ENCODE measurements at places on chromosomes 6 and 20.

DNA sequence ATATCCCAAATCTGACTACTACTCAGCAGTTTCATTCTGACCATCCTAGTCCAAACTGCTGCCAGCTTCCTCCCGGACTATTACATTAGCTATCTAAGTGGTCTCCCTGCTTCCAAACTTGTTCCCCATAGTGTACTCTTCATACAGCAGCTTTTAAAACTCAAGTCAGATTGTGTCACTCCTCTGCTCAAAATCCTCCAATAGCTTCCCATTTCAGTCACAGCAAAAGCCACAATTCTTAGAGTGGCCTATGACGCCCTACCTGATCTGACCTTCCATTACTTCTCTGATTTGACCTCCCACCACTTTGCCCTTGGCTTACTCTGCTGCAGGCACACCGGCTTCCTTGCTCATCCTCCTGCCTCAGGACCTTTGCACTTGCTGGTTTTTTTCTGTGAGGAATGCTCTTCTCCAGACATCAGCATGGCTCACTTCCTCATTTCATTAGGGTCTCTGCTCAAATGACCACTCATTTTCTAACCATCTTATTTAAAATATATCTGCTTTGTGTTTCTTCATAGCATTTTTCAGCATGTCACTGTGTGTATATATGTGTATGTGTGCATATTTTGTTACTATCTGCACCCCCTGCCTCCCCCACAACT, 111.1 kb upstream of the DTNBP1 start:
- no peak for DNase-seq

GRCh38 chr6:8743170-8743745, 307.9 kb upstream of the SLC35B3 start:
- DNase-seq: no peak

GRCh38 chr20:12833861-12834260, 174.9 kb upstream of the SPTLC3 start:
- no peak for DNase-seq

GRCh38 chr20:8425802-8426201, 293.7 kb downstream of the PLCB1 start:
- no peak for DNase-seq

DNA sequence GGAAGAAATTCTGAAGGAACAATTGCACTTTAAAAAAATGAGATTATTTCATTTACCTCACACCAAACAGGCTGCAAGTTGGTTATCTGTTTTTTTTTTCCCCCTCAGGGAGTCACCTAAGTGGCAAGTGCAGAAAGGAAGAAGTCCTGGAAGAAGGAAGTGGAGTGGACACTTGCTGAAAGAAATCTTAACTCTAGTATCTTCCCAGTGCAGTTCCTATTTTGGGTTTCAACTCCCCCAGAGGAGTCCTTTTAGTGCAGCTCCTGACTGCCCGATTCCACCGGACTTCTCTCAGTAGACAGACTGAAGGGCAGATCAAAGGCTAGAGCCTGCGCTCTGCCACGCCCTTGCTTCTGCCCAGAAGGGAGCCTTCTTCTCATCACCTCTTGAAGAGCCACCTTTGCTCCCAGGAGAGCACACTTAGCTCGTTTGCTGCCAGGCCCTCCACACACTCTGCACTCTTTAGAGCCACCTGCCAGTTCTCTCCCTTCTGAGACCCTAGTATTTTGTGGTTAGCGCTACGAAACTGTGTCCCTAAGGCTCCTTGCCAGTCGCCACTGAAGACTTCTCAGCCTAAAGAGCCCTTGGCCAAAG, 4.9 kb downstream of the MTCL3 start:
- DNase-seq: no peak

GRCh38 chr20:12591949-12592470, 416.8 kb upstream of the SPTLC3 start:
- DNase-seq: no peak

- no peak for DNase-seq
These were observed 205.9 kb downstream of the HACE1 start for GRCh38 chr6:104653781-104654180.

DNA sequence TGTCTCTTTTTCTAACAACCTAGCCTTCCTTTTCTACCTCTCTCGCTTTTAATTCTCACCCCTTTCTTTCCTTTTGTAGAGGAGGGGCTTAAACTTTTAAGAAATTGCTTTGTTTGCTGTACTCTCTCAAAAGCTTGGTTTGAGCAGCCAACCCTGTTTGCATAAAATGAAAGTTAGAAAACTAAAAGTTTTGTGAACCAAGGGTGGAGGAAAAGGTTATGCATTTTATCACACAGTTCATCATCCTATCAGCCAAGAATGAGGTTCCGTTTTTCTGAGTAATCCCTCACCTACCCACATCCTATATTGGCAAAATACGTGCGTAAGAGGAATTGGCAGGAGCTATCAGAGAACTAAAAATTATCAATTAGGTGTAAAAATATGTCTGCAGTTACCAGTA, 42.8 kb upstream of the LOC128125822 start:
- no peak for DNase-seq

DNA sequence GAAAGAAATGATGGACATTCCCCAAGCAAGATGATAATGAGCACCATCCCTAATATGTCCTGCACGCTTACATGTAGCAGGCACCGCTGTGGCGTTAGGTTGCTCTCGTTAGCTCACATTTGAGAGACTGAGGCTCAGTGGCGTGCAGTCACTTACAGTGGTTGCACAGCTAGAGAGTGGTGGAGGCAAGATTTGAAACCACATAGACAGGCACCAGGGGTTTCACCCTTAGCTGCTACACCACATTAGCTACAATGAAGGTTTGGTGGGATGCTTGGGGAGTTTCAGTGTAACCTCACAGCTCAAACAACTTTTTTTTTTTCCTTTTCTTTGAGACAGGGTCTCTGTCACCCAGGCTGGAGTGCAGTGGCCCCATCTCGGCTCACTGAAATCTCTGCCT, 3.7 kb downstream of the COX4I2 start:
- no peak for DNase-seq

GRCh38 chr6:89144354-89144906, 1.4 kb upstream of the PM20D2 start:
- DNase-seq: no peak

GRCh38 chr6:131574133-131574532, 1.1 kb downstream of the ARG1 start:
- no peak for DNase-seq

DNA sequence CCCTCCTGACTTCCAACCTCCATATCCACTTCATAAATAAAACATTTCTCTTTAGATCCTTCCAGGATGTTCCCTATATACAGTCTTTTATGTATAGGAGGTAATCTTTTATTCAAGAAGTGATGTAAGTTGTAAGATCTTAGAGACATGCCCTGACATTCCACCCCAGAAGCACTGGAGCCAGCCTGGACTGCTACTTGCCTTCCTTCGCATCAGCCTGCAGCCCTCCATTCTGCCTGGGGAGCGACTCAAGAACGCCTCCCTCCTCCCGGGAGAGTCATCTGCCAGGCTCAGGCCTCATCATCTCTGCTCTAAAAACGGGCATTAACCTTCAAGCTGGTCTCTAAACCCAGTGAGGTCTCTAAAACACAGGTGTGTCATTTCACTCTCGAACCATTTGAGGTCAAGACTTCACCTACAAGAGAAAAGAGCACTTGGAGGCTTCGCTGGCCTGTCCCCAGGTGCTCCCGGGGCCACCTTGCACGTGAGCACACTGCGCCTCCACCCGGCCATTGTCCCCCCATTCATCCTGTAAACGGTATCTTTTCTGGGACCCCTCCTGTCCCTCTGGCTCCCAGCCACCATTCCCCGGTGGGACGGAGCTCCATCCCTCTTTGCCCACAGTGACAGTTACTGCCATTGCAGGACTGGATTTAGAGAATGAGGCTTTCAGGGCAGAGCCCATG, 107.5 kb upstream of the PDE10A start:
- no peak for DNase-seq

GRCh38 chr6:71012866-71013469, 56.1 kb upstream of the B3GAT2 start:
- no peak for DNase-seq

DNA sequence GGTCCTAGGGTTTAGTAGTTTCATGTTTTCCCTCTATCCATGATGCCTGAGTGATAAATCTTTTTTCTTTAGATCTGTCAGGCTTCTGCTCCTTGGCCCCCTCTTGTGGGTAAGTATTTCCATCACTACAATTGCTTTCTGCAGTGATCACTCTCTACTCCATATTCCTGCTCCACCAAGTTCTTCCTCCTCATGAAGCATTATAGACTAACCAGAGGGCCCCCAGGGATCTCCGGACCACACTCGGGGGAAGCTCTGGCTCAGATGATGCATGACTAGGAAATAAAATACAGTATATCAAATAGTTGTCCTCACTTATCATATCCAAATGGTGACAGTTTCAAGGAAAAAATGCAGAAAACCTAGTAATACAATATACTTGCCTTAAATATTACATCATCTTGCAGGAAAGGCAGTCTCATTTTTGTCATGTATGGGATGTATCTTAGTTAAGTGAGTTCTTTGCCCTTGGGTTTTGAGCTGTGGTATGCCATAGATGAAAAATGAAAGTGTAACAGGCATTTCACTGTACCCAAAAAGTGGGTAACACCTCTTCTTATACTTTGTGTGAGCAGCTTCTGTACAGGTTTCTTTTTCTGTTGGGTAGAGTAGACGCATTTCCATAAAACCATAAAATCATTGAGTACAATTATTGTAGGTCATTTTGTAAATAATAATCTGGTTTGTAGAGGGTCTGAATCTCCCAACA, 200.9 kb upstream of the EYA4 start:
- DNase-seq: no peak

GRCh38 chr6:160048471-160048870, 73.1 kb upstream of the SLC22A1 start:
- DNase-seq: no peak

DNA sequence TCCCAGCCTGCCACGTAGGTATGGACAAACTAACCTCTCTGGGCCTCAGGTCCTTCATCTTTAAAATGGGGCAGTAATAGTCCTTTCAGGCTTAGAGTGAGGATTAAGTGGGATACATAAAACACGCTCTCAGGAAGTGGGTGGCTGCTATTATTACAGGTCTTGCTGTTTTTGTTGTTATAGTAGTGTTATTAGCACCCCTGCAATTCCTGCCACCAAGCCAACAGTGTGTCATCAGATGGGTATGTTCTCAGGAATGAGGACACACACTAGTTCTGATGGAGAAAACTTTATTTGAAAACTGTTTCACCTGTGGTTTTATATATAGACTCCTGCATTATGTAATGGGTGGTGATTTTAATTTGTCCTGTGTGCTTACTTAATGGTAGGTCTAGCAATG, 131.7 kb downstream of the LRRC1 start:
- DNase-seq: no peak

- DNase-seq: no peak
These were observed 35.8 kb upstream of the FAM83D start for GRCh38 chr20:38890497-38890818.

DNA sequence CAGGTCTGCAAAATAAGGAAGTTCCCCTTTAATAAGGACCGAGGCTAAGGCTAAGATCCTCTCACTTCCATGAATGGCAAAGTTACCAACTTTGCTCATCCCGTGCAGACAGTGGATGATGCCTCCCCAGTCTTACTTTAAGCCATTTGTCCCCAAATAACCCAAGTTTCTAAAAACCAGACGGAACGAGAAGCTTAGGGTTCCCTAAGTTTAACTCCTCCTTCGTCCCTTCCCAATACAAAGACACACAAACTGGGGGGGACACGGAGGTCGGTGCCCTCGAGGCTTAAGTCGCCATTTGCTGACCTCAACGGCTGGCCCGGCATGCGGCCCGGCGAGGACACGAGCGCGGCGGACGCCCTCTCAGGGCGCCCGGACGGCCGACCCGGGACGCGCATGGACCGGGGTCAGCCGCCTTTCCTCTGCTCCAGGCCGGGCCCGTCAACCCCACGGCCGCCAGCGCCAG, 527 bp downstream of the FBXO30 start:
- DNase-seq: no peak

- DNase-seq: no peak
These were observed 442.9 kb downstream of the QKI start for GRCh38 chr6:163857421-163857820.

- DNase-seq: no peak
These were observed 17.4 kb downstream of the RCAN2 start for GRCh38 chr6:46473881-46474280.

GRCh38 chr20:25281541-25281991, 33.7 kb downstream of the PYGB start:
- DNase-seq: no peak

DNA sequence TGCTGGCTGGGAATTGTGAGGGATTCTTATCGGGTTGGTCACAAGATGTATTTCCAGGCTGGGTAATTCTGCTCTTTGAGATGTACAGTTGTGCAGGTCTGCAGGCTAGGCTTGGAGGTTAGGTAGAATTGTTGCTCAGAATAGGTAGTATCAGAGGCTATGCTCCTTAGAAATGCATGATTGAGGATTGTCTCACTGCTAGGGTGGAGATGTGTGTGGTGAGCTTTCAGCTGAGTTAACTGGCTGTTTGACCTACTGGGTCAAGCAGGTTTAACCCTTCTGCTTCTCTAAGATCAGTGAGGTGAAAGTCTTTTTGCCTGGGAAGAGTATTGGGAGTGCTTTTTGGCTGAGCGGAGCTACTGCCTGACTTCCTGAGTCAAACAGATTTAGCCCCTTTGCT, 701.1 kb downstream of the UTRN start:
- no peak for DNase-seq

- no peak for DNase-seq
These were observed 14.2 kb upstream of the CALHM5 start for GRCh38 chr6:116497113-116497676.

- DNase-seq: no peak
These were observed 253.8 kb upstream of the RIN2 start for GRCh38 chr20:19504251-19504650.

DNA sequence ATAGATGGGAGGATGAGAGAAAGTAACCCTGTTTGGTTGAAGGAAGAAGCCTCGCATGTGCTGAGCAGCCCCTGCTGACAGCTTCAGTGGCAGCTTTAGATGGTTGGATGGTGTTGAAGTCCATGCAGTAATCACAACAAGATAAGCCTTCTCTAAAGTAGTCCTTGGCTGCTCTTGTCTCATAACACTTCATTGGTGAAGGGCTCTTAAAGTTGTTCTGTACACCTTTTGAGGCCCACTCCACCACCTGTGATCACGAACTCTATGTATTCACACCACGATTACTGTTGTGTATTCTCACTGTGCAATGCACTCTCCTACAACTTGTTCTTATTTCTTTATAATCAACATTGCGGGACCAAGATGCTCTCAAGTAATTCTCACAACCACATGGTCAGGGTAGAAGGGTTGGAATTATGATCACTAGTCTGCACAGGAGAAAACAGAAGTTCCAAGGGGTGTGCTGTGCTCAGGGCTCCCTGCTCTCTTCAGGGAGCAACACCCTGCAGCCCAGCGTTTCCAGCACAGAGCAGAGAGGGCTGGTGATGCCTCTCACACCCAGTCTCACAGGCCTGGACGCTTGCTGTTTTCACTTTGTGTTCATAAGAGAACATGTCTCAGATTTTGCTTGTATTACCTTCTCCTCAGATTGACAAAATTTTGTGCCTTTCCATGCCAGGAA, 294.4 kb downstream of the SMOC2 start:
- DNase-seq: no peak

DNA sequence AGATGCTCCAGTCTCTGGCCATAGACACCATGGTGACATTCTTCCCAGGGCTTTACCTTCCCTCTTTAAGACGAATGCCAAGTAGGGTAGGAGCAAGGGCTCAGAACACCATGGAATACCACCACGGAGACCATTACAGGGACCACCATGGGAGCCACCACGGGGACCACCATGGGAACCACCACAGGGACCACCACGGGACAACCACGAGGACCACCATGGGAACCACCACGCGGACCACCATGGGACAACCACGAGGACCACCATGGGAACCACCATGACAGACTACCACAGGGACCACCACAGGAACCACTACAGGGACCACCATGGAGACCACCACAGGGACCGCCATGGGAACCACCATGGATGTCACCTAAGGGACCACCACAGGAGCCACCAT, 66.9 kb upstream of the MPC1 start:
- no peak for DNase-seq
